ENCODE measurements at places on chromosomes 6 and 20. TPM values are rescaled to one million over a fixed set of nuclear protein-coding genes. Genes with fewer than 3 reads are reported as not detected.

MRPL14 gene
- 58.3 TPM for total RNA-seq

ANKEF1 gene
- 4.6 TPM for total RNA-seq

GRCh38 chr20:63682384-63683139 lies 13.9 kb upstream of the TNFRSF6B start:
- DNase-seq = no peak

GRCh38 chr20:54028276-54029011 lies 42.0 kb downstream of the BCAS1 start:
- no peak for DNase-seq
